ENCODE measurements at places on chromosomes 12 and 14.

DNA sequence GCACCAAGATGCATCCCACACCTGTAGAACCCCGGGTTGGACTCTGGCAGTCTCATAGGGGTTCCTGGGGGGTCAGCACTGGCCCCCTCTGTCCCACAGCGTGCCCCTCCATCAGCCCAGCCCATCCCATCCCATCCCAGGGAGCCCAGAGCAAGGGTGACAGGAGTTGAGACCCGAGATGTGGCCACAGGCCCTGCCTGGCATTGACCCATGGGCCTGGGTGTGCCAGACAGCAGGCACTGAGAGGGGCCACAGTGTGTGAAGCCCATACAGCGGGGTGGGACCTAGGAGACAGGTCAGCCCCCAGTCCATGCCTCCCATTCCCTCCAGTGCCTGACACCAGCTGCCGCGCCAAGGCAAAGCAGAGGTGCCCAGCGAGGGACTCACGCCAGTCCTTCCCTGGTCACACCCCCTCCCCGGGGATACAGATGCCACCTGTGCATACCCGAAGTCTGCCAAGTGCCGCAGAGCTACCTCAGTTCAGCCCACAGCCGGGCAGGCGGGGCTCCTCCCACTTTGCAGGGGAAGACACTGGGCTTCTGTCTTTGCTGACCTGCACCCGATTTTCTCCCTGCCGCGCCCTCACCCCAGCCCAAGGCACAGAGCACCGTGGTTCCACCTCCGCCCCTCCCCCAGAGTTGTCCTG is 50.4 kb downstream of the CYP46A1 start:
- DNase-seq = no peak

GRCh38 chr14:30054201-30054600 is 126.6 kb upstream of the PRKD1 start:
- no peak for DNase-seq

DNA sequence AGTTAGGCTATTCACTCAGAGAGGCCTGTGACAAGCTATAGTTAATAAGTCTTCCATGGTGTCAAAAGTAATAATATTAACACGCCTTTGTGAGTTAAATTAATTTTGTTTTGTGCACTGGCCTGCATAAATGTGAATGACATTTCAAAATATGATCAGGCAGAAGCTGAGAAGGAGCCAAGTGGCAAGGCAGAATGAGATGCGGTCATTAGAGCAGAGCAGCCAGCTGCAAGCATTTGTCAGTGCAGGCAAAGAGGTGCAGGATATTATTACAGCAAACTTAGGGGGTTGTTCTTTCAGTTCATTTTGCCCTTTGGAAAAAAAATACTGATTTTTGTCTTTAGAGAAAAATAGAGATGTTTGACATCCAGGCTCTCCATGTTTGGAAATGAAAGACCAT is 364.5 kb downstream of the PAWR start:
- peak; percentile 51 for DNase-seq

GRCh38 chr12:124465473-124465872 is 101.9 kb downstream of the NCOR2 start:
- no peak for DNase-seq

- DNase-seq = peak; percentile 20
Observed at GRCh38 chr14:87148655-87149054, 844.3 kb downstream of the GALC start.

DNA sequence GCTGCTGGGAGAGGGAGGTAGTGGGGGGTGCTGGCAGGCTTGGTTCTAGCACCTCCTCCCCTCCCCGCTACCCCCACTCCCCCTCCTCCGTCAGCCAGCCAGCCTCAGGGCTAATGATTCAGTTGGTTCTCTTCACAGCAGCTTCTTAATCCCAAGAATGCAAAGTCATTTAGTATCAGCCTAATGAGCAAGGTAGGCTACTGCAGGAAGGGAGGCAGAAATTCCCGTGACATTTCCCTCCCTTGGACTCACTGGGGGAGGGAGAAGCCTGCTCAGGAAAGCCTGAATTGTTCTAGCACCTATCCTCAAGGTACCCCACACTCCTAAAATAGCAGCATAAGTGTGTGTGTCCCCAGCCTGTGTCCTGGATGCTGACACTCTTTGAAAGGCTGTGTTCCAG is 29.8 kb downstream of the ITPK1 start:
- no peak for DNase-seq

Data from myocyte (in vitro differentiated cells).